ENCODE measurements at places on chromosomes 1 and 21.

DNA sequence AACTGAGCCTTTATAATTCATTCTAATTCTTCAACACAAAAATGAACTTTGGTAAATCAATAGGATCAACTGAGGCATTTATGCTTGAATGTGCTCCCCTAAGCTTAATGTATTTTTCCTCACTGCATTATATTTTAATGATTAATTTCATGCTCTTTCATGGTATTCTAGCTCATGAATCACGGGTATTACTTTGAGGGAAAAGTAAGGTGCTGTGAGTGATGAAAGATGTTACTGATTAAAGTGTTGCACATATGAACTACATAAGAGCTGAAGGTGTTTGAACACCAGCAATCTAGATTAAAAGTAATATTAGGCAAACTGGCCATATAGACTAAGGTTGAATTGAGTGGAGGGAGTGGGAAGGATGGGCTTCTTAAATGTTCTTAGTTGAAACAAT lies 1.9 kb downstream of the DPYD start:
- no peak for DNase-seq

DNA sequence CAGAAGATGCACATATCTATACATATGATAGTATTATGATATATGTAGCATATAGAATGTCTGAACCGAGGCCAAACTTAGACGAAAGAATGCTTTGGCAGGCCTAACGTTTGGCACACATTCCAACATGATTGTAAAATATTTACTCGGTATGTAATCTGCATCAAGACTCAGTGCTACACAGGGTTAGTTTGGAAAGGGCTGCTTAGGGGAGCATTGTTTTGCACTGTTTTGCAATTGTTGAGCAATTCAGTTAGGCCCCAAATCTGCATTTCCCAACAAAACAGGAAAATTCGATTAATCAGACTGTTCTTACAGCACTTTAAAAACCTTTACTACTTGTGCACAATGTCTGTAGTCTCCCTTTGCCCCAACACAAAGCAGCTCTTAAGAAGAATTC lies 216.0 kb upstream of the NEGR1 start:
- no peak for DNase-seq

- no peak for DNase-seq
Measured at GRCh38 chr1:102693345-102693744, 415.0 kb downstream of the COL11A1 start.

GRCh38 chr1:76124196-76124595 lies 49.6 kb downstream of the ST6GALNAC3 start:
- no peak for DNase-seq

DNA sequence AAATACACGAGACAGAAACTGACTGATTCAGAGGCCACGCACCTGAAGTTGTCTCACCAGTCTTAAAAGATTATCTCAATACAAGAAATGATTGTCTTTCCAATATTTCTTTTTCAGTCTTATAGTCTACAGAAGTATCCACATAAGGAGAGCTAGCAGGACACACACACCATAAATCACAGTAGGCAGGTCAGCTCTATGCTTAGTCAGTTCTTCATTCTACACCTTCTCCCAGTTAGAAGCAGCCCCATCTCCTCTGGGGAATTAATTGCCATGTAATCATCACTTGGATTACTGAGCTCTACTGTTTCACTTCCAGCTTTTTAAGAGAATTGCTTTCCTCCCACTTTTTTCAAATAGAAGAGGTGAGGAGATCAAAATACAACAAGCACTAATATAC lies 59.6 kb downstream of the SMYD3 start:
- DNase-seq: no peak

DNA sequence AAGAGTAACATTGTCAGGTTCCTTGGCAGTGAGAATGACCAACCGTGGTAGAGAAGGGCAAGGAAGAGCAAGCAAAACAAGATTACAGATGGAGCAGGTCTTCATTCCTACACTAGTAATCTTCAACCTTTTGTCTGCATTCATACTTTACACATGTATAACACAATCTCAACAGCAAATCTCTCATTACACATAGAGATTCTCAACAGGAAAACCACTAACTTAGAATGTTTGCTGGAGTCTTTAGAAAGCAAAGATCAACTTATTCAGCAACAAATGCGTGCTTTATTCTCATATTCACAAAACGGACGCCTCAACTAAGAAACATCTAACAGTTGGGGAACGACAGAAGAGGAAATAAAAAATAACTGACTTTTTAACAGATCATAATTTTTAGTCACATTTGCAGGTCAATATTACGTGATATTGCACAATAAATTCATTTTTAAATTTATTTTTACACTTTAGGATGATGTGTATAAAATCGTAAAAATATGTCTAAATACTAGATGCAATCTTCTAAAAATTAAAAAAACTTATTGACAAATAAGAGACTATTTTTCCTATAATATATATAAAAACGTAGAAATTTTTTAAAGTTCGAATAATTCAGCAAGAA lies 82.9 kb downstream of the ARID4B start:
- no peak for DNase-seq

DNA sequence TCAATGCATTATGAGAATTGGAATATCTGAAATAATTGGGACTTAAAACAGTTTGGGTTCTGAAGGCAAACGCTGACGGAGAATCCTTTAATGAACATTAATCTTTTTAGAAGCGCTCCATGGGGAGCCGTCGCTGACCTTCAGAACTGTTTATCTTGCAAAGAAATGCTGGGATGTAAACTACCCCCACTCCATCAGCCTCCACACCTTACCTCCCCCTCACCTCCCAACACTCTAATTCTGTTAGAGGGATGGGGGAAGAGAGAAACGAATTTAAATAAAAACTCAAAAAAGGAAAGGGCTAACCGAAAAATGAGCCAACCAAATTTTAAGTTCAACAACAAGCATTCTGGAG lies 44.1 kb upstream of the DNAJC6 start:
- no peak for DNase-seq

DNA sequence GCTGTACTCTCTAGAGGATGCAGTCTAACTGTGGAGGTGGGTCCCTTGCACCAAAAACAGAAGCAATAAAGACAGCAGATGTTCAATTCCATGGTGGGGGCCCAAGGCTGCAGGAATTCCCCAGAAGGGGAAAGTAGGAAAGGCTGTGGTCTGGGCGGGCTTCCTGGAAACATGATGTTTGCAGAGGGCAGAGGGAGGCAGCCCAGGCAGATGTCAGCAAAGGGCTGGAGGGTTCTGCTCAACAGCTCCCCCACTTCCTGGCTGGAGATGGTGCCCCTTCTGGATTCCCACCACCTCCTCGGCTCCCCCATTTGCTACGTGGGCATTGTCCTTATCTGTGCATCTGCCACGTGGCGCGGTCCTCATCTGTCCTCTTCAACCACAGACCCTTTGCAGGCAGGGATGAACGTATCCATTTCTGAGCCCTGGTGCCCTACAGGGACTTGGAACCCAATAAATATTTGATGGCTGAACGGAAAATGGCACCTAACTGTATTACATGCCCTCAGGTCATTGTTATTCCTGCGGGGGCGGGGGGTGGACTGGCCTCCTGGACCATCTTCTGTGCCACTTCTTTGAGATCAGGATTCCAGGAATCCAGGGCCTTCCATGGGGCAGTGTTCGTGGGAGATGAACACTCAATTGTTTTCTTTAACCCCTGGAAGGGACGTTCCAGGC lies 8.4 kb upstream of the GUCA2B start:
- DNase-seq: no peak

- DNase-seq: no peak
Measured at GRCh38 chr1:81554534-81554933, 246.2 kb upstream of the ADGRL2 start.

DNA sequence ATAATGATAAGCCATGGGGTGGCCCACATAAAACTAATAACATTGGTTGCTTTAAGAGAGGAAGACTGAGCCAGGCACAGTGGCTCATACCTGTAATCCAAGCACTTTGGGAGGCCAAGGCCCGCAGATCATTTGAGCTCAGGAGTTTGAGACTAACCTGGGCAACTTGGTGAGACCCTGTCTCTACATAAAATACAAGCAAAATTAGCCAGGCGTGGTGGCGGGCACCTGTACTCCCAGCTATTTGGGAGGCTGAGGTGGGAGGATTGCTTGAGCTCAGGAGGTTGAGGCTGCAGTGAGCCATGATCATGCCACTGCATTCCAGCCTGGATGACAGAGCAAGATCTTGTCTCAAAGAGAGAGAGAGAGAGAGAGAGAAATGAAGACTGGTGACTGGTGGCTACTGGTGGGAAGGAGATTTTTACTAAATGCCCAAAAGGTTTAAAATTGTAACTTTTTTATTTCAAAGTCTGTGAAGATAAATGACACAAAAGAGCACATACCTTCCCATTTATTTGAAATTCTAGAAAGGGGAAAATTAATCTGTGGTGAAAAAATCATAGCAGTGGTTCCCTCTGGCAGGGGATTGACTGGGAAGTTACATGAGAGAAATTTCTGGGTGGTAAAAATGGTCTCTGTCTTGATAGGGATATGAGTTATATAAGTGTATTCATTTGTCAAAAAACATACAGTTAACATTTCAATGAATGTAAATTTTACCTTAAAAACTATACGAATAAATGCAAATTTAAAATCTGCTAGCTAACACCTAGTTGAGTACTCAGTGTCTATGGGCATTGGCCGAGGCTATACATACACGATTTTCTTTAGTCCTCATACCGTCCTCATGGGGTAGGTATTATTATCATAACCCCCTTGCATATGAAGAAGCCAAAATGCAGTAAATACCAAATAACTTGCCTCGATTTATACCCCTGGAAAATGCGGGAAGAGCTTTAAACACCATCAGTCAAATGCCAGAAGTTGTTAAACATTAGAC lies 2.2 kb upstream of the NBPF1 start:
- DNase-seq: no peak

DNA sequence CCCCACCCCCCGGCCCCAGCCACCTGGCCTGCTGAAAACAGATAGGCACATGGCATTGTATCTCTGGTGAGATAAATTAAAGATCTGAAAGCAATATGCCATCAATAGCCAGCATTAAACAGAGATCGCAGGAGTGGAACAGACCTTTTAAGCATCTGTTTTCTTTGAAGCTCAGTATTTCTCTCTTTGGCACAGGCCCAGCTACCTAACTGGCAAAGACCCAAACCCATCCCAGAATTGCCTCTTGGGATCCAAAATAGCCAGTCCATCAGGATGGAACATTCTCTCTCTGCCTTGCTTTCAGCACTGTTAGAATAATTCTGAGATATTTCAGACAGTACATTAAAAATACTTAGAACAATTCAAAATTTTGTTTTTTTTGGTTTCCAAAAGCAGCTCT lies 46.0 kb downstream of the KCNJ6 start:
- no peak for DNase-seq

DNA sequence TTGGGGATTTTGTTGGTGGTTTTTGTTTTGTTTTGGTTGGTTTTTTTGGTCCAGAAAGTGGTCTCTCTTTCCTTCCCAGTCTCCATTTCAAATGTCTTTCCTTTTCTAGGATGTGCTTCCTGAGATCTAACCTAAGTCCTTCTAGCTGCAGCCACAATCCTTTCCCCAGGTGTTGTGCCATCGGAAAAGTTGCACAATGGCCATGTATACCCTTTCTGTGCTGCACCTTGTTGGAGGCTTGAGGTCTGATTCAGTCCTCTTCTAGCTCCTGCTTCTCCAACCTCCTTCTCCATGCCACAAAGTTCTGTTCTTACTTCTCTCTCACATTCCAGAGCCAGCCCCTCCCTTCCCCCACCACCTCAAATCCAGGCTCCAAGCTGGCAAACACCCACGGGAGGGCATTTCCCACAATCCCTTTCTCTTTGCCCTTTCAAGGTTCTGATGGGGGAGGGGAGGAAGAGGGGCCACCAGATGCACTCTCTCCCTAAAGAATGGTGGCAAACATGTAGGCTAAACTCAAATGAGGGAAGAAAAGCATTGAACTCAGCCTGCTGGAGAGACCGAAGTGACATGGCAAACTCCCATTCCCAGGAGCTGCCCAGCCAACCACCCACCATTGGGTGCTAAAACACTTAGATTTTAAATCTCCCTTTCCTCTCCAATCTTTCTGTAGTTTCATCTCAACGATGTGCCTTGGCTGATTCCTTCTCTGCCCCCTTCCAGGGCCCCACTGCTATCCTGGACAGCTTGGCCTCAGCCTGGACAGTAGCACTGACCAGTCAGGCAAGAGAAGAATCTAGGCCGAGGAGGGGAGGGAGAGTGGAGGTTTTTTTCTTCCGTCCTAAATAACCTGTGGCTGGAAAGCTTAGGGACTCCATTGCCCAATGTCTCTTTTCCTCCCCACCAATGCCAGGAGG lies 2.9 kb downstream of the KCNJ10 start:
- no peak for DNase-seq

DNA sequence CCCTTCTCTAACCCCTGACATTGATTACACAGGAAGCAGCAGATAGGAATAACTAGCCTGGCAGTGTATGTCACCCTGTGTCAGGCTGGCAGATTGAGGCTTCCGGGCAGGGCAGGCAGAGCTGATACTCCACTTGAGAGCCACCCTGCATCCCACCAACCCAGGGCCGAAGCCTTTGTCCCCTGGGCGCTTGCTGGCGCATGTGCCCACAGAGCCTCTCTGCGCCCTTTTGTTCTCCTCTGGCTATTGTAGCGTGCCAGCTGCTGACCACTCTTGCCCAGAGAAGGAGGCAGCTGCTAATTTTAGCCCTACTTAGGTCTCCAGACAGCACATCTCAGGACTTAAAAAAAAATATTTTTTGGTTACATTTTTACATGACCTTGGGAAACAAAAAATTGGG lies 304.9 kb downstream of the HHAT start:
- no peak for DNase-seq

GRCh38 chr1:37719572-37720195 lies 27.4 kb downstream of the CDCA8 start:
- DNase-seq: no peak

- no peak for DNase-seq
Measured at GRCh38 chr1:15110128-15110866, 43.2 kb upstream of the TMEM51 start.

GRCh38 chr1:222583079-222583478 lies 6.7 kb downstream of the TAF1A start:
- DNase-seq: no peak

DNA sequence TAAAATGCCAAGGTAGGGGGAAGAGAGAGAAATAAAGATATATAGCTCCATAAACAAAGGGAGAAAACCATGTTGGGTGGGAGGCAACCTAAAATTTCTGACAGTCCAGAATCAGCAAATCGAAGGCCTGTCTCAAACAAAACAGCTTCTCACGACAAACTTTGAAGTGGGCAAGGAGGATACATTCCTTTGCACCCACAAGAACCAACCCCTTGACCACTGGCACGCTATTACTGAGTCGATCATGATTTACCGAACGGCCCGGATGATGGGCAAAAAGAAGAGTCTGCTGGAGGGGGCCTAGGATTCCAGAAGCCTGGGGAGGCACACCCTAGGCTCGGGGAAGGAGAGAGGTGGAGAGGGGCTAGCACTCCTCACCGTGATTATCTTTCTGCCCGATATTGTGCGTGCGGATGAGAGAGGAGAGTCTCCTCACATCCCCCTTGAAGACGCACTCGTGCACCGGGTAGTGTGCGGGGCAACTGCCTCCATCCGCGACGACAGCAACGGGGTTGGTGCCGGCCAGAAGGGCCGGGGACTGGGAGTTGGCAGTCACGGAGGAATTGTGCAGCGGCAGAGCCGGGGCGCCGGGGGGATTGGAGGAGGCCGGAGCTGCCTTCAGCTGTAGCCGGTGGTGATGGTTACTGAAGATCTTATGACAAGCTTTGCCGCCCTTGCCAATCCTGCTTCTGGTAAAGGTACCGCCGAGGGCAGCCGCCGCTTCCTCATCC lies 756 bp downstream of the ANKRD13C start:
- DNase-seq: no peak

All from stimulated activated CD4-positive, alpha-beta T cell treated with anti-CD3 and anti-CD28 coated beads, Interleukin-2, amount 100 ng/mL, for 4 hours (primary cell).